ENCODE measurements at places on chromosomes 5 and 9.

GRCh38 chr5:135578305-135578684, 496 bp downstream of the CXCL14 start:
- DNase-seq = no peak

DNA sequence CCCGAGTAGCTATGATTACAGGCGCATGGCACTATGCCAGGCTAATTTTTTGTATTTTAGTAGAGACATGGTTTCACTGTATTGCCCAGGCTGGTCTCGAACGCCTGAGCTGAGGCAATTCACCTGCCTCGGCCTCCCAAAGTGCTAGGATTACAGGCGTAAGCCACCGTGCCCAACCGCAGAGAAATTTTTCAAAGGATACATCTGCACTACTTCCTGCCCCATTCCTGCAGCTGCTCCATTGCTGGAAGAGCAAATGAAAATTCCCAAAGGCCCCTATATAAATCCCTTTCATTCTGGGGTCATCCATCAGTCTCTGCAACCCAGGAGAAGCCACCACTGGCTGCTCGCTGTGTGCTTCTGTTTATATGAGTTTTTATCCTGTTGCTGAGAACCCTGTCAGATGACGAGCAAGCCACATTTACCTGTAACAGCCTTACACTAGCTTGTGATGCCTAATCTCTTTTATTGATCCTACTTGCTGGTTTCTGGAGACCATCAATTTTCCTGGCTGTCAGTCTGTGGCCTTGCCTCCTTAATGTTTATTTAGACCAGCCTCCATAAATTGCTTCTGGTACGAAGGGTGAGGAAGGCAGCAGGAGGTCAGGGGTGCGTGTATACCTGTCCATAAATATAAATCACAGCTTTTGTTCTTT, 925.3 kb downstream of the TLE4 start:
- DNase-seq = no peak

DNA sequence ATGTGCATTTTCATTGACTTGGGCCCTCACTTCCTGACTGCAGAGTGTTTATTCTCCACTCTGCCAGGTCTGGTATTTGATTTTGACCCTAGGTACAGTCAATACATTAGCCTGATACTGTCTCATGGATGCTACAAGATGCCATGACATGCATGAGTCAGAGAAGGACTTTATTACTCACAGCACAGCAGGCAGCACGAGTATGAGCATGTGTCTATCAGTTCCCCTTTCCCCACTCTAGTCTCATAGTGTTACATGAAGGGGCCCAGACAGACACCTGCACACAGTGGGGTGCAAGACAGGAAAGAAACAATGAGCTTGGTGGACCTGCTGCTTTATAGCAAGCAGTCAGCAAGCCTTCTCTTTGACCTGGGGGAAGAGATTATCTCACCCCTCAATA, 19.6 kb downstream of the ITGA2 start:
- no peak for DNase-seq

DNA sequence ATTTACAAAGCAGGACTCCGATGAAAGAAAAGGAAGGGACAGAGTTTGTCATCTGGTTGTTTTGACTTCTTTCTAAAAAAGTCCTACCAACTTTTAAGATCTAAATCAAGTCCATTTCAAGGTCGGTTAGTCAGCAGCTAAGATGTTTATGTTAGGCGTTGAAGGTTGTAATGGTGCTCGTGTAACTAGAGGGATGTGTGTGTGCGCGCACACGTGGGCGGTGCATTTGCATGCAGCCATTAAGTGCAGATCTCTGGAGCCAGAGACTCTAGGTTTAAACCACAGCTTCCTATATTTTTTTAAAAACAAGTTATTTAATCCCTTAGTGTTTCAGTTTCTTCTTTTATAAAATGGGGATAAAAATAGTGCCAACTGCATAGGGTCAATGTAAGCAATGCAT, 77.0 kb upstream of the SMIM32 start:
- no peak for DNase-seq

GRCh38 chr9:17816431-17817027, 237.7 kb downstream of the SH3GL2 start:
- DNase-seq = no peak

GRCh38 chr5:1502046-1502736, 21.6 kb downstream of the LPCAT1 start:
- no peak for DNase-seq

DNA sequence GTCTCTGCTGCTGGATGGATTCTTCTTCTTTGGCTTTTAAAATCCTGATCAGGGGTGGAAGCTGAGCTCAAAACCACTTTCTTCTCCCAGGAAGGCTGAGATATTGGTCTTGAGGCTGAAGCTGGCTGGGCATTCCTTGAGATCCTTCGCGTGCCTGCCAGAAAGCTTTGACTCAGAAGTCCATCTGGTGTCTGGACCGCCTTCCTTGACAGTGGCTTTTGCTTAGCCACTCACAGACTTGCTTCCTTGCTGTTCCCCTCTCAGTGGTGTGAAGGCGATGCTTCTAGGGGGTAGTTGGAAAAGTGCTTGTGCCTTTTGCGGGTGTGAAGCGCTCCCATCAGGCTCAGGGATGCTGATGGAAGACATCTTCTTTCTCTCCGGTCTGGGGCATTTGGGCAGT, 45.9 kb downstream of the RGS3 start:
- no peak for DNase-seq

Measured in omental fat pad (tissue), 4 donors.